ENCODE measurements at places on chromosomes 11 and 22.

GRCh38 chr22:49439373-49439772, 388.3 kb downstream of the BRD1 start:
- DNase-seq = no peak

DNA sequence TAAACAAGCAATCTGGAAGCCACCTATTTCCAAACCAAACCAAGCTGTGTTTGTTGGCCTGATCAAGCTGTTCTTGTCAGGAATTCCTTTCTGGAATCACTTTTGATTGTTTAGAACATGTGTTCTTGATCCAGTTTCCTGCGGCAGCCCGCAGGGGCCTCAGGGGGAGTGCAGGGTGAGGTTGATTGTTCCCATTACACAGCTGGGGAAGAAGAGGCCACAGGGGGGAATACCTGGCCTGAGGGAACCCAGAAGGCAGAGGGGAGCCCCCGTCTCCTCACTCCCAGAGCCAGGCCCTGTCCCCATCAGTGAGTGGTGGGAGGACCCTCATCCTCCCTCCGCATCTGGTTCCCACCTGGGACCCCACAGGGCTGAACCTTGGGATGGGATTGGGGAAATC, 4.2 kb downstream of the MRGPRD start:
- DNase-seq = no peak

GRCh38 chr11:129281471-129282415, 89.6 kb upstream of the ARHGAP32 start:
- DNase-seq = no peak

DNA sequence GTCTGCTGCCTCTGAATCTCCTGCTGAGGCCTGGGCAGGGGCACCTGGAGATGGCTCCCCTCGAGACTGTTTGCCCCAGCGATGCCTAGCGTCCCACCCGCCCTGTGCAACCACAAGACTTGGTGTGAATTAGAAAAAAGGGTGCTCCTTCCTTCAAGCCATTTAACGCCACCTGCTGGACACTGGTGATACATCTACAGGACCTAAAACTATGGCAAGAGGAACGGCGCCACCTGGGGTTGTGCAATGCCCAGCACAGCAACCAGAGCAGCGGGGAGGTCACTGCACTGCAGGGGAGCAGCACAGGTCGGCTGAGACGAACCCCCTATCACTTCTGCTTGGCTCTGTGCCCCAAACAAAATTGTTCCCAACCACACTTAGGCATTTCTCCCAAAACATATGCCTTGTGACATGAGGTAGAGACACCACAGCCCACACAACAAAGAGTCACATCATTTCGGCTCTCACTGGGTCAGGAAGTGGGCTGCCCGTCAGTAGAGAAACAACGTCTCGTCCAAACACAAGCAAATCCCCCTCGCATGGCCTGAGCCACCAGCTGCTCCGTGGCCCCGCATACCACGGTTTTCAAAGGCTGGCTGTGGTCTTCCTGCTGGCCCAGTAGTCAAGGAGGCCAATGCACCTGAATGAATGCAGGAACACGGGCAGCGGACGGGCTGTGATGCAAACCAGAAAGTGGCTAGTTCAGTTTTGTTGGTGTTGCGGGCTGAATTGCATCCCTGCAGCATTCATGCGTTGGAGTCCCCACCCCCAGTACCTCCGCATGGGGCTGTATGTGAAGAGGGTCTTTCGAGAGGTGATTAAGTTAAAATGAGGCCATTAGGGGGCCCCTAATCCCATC, 171.9 kb downstream of the SHANK2 start:
- DNase-seq = peak; percentile 22

DNA sequence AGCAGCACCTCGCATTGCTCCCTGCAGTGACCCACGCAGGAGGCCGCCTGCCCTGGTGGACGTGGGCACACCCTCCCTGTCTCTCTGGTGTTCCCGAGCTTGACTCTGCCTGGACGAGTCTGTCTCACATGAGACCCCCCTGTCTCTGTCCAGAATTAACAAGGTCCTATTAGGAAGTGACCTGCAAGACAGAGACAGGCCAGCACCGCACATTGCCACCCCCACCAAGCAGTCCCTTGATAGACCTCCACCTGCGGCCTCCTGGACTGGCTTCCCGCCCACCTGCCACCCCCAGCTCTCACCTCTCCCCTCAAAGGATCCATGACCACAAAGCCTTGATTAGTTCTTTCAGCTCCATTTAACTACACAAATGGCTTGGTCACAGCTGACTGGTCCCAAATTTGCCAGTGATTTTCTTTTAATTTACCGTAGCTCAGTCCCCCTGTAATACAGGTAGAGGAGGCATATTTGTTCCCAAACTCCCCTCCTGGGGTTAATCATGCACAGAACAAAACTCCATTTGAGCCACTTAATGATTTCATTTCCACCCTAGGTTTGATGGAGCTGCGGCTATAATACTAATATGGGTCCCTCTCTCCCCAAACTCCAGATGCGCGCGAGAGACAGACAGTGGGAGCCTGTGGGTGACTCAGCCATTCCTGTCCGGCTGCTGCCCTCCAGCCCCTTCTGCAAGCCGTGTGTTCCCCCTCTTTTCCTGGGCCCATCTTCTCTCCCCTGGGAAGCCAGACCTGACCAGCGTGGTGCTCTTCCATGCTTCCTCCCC, 11.2 kb downstream of the SPATA19 start:
- no peak for DNase-seq

DNA sequence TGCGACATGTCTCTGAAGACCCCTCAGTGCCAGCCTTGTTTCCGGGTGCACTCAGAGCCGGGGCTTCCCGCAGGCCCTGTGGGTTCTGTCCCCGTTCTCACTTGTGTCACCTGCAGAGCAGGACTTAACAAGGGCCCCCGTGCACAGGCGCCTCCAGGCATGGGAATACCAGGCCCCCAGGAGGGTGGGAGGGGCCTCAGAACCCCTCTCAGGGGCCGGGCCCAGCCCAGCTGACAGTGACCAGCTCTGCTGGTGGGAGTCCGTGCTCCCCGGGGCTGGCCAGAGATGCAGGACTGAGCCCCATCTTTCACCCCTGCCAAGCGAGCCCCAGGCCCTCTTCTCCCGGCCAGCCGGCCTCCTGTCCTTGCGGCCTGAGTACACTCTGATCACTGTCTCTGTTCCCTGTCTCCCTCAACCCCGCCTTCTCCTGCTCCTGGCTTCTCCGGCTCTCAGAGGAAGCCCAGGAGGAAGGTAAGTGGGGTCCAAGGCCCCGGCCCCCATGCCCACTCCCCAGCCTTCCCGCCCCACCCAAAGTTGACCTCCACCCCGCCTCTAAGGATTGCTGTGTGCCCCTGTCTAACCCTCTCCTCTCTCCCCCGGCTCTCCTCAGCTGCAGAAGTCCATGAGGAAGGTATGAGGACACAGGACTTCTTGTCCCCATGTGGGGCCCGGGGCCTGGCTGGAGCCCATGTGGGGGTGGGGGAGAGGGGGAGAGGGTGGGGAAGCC, 5.3 kb downstream of the TNNT3 start:
- no peak for DNase-seq

DNA sequence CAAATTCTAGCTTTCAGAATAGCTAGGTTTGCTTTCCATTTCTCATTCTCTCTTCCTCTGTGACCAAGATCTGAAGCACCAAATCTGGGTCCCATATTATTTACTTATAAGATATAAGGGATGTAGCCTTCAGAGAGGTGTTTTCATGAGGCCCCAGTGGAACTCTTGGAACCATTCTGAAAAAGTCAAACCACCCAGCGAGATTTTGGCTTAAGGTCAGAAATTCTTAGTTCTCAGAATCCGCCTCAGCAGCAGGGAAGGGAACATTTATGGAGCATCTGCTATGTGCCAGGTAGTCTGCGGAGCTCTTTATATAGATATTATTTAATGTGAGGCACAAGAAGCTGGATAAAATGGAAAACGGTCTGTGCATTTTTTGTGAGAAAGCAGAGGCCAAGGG, 6.3 kb downstream of the NAV2 start:
- no peak for DNase-seq

- no peak for DNase-seq
Observed at GRCh38 chr22:37638391-37639069, 939 bp upstream of the SH3BP1 start.

- no peak for DNase-seq
Observed at GRCh38 chr11:94776351-94777321, 8.5 kb downstream of the AMOTL1 start.

GRCh38 chr11:70901951-70902521, 350.3 kb downstream of the SHANK2 start:
- peak; percentile 50 for DNase-seq
